Stimulated activated naive CD8-positive, alpha-beta T cell treated with anti-CD3 and anti-CD28 coated beads, Interleukin-15, amount 100 ng/mL, for 72 hours (primary cell): ENCODE measurements at places on chromosomes 6 and 20.

DNA sequence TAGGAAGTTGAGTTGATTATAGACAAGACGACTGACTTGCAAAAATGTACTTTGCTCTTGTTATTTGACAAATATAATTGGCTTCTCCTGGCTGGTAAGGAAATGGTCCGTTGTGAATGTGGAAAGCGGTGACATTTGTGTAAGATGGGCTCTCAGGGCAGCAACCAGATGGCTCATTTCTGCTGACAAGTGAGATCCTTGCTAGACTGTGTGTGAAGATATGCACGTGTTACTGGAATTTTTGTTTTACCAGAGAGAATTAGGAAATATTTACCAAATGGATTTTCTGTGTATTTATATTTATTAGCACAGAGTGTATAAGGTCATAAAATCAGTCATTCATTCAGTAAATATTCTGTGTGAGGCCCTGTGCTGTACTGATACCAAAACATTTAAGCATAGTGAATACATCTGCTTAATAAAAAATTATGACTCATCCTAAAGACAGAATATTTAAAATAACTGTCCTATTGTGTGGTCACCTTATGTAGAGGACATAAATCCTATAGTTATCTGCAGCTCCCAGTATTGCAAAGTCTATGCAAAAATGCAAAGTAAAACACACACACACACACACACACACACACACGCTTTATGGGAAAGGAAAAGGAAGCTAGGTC is 109.9 kb upstream of the ASF1A start:
- DNase-seq: no peak

DNA sequence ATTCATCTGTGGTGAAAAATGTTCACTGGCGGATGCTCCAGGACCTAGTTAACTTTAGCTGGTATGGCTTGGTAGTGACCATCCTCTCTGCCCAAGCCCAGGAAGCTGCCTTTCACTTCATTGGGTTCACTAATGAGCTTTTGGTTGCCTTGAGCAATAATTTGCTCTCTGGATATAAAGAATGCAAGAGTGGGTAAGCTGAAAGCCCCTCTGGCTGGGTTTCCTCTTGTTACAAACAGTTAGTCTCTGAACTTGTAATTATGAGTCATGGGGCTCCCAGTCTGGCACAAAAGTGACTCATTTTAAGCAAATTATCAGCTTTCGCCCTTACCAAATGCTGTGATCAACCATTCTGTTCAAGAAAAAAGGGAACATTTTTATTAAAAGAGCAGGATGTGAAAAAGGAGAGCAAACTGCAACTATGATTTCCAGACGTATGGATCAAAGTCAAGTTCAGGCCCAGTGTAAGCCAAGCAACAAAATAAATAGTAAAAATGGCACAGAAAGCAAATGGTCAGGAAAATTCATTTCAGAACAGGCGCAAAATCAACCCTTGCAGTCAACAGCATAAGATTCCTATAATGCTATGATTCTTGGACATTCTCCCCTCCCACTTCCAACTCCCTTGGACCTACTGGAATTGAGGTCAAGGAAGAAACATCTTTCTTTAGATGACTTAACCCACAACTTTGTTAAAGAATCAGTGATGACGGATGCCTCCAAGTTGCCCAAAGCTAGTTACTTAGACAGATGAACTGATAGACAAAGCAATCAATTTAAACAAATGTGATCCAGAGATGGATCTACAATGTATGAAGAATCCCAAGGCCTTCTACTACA is 130.0 kb upstream of the KCNK16 start:
- no peak for DNase-seq

- no peak for DNase-seq
Observed at GRCh38 chr20:54029643-54030042, 40.8 kb downstream of the BCAS1 start.

GRCh38 chr20:50578778-50579165 is 68.6 kb downstream of the PTPN1 start:
- DNase-seq: no peak

DNA sequence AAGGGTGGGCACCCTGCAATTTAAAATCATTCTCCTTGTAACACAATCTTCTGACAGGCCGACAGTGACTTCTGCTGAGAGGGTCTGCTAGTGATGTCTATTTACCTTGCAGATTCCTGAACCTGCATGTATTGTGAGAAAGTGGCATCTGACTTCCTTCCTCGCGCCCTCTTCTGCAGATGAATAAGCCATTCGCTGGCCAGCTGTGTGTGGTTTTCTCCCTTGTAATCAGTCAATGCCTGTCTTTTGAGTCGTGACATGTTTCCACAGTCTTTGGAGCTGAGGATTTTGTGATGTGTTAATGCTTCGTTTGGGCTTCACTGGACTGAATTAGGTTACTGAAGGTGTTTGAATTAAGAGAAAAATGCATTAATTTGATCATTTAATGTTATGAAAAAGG is 125.3 kb downstream of the GRM1 start:
- no peak for DNase-seq

- no peak for DNase-seq
Observed at GRCh38 chr20:10982692-10983091, 308.9 kb upstream of the JAG1 start.

DNA sequence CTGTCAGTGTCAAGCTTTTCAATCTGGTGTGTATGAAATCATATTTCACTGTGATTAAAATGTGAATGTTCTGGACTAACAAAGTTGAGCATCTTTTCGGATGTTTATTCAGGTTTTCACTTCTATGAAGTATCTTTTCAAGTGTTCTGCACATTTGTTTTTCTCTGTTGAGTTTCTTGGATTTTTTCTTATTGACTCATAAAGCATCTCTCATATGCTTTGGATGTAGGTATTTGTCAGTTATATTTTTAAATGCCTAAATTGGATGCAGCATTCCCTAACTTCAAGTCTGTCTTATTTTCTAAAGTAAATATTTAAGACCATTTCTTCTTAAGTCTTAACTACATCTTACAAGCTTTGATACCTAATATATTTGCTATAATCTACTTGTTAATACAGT is 398.0 kb downstream of the PLCB1 start:
- DNase-seq: no peak

GRCh38 chr20:7378864-7379605 is 561.2 kb downstream of the HAO1 start:
- DNase-seq: no peak

DNA sequence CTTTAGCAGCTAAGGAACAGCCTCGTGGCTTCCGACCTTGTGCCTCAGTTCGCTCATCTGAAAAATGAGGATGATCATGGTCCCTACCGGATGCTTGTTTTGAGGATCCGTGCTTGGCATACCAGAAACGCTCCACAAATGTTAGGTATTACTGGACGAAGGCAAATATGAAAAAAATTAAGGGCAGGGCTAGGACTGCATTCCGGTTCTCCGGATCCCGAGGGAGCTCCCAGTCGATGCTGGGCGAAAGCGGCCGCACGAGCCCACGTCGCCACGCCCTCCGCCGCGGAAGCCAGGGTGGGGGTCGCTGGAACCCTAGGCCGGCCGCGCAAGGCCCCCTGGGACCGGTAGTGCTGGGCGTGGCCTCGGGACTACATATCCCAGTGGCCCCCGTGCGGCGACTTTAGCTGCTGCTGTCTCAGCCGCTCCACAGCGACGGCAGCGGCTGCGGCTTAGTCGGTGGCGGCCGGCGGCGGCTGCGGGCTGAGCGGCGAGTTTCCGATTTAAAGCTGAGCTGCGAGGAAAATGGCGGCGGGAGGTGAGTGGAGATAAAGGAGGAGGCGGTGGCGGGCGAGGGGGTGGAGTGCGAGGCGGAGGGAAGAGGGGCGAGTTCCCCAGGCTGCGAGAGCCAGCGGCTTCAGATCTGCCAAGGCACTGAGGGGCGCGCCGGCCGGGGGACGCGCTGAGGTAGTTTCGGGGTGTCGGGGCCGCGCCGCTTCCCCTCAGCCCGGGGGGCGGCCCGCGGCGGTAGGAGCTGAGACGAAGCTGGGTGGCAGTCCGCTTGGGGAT is at the start of gene NCOA3:
NCOA3 (plus strand) TSS at position 406 of the 789 bp plus-strand sequence. CDS start 120,361 bp downstream, outside the sequence.
- DNase-seq: peak; percentile 93

DNA sequence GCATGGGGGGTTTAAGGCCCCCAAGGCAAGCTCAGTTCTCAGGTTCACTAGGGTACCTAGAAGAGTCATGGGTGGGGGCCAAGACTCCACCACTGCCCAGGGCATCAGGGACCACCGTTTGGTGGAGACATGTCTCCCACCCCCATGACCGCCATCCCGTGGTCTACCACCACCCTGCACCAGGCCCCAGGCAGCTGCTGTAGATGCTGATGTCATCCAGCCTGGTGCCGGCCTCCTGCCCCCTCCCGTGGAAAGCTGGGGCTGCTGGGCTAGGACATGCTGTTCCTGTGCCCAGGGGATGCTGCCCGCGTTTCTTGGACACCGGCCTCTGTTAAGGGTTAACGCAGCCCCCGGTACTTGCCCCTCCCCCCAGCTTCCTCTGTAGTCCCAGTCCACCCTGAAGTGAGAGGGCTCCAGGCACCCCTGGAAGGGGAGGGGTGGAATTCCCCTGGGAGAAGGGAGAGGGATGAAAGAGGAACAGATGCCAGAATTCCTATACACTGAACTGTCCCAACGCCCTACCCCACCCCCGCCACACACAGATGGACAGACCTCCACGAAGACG is 587 bp downstream of the IP6K3 start:
- DNase-seq: no peak
